Stimulated activated CD8-positive, alpha-beta memory T cell treated with anti-CD3 and anti-CD28 coated beads, Interleukin-7, amount 100 ng/mL, for 1 hour (primary cell): ENCODE measurements at places on chromosomes 3 and 15.

DNA sequence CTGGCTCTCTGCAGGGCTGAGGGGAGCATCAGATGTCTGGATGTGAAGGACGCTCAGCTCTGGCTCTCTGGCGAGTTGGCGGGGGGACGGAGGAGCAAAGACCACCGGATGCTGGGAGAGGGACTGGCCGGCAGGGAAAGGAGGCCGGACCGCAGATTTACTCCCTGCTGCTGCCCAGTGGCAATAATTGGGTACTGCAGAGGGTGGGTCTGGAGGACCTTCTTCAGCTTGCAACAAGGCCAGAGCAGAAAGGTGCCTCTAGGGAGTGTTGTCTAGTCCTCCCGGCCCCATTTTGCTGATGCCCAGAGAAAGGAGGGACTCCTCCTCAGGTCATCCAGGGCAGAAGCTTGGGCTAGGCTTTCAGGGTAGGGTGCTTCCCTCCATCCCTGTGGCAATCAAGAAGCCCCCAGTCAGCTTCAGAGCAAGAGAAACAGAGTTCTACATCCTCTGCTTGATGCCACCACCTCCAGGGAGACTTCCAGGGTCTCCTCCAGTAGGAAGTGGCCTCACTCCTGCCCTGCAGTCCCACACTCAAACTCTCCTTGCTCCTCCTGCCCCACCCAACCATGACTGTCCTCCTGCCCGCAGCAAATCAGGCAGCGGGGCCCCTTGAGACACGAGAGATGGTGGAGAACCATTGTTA is 20.3 kb upstream of the CSPG4 start:
- DNase-seq: no peak

- DNase-seq: no peak
Measured at GRCh38 chr3:30084971-30085403, 521.4 kb upstream of the TGFBR2 start.

DNA sequence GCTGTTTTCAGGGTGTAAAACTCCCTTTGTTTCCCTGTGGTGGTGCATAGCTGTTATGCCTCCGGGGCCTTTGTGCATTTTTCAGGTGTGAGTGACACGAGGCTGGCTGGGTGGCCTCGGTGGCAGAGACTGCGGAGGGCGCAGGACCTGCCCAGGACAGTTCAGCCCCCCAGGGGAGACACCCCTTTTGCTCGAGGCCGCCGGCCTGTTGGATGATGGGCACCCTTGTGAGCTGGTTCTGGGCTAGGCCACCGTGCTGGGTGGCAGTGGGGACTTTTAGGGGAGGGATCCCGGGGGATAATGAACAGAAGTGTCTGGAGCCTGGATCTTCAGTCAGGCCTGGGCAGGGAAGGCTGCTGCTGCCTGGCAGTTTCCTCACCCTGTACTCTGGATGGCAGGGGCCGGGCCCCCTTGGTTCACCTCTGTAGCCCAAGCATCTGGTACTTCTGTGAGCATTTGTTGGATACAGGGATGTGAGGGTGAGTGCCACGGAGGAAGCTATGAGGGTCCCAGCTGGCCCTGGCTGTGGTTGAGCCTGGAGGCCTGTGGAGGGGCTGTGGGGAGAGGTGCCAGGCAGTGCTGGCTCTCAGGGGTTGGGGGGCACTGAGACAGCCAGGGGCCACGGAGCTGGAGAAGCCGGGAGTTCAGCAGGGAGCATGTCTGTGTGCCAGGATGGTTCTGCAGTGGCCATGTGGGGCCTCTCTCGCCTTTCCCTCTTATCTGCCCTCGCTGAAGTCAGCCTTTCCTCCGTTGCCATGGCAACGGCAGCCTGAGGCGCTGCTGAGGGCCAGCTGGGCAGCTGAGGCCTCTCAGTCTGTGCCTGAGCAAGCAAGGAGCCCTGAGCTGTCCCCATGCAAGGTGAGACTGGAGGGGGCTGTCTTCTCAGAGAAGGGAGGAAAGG is 49.0 kb downstream of the KY start:
- no peak for DNase-seq

- DNase-seq: no peak
Measured at GRCh38 chr3:51916418-51916817, 13.3 kb upstream of the IQCF1 start.

- no peak for DNase-seq
Measured at GRCh38 chr15:95910643-95911212, 419.8 kb upstream of the NR2F2 start.
